MV-4-11 (cell line): ENCODE measurements at places on chromosomes 6 and 20.

DNA sequence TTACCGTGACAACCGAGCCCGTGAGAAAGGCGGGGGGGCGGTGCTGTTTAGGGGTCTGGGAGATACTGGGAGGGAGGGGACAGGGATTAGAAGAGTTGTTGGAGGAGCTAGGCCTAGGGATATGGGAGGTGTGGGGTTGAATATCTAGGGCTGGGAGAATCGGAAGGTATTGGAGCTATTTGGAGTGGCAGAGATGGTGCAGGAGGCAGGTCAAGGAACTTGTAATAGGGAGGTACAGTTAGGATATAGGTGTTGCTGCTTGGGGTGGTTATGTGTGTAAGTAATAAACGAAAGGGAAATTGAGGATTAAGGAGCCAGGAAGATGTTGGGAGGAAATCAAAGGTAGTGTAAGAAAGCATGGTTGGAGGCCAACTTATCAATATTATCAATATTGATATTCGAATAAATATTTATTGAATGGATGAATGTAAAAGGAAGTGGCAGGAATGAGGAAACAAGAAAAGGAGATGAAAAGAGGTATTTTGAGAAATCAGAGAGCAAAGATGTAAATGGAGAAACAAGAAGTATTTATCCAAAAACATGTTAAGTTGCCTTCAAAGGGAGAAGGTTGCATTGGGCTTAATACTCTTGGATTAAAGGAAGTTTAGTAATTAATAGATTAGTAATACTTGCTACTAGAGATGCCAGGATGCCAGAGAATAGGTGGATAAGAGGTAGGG lies 602 bp downstream of the PPP1R11 start:
- no peak for DNase-seq

DNA sequence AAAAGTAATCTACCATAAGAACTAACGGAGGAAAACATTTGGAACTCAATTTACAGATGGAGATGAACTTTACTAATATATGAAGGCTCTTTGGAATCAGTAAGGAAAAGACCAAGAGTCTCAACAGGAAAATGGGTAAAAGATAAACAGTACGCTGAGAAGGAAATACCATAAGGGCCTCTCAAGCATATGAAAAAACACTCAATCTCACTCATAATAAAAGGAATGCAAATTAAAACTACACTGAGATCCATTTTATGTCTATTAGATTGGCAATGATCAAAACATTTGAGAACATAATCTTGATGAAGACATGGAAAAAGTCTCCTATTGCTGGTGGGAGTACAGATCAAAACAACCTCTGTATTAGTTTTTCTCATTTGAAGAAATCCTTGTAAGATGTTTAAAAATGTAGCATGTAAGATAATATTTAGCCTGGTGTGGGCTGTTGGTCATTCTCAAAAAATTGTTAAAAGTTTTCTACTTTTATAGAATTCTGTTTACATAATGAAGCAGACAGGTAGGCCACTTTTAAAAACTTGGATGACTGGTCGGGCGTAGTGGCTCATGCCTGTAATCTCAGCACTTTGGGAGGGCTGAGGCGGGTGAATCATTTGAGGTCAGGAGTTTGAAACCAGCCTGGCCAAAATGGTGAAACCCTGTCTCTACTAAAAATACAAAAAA lies 14.5 kb downstream of the REV3L start:
- no peak for DNase-seq

- DNase-seq = no peak
Measured at GRCh38 chr6:150886155-150886554, 20.7 kb downstream of the MTHFD1L start.

- no peak for DNase-seq
Measured at GRCh38 chr6:140548366-140548765, 1173.9 kb upstream of the CITED2 start.

DNA sequence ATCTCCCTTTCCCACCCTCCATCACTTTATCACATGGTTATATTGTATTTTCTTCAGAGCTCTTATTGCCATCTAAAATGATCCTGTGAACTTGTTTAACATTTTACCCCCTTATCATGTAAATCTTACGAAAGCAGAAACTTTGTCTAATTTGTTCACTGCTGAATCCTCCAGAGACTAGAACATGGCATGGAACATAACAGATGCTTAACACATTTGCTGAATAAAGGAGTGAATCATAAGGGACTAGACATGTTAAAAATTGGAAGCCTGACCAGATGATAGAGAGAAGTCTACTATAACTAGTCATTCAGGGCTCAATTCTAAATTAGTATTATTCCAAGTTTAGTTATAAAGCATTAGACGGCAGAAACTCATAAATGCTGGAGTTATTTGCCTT lies 73.3 kb downstream of the MAN1A1 start:
- no peak for DNase-seq

- DNase-seq = no peak
Measured at GRCh38 chr6:15110726-15111354, 135.0 kb upstream of the JARID2 start.

DNA sequence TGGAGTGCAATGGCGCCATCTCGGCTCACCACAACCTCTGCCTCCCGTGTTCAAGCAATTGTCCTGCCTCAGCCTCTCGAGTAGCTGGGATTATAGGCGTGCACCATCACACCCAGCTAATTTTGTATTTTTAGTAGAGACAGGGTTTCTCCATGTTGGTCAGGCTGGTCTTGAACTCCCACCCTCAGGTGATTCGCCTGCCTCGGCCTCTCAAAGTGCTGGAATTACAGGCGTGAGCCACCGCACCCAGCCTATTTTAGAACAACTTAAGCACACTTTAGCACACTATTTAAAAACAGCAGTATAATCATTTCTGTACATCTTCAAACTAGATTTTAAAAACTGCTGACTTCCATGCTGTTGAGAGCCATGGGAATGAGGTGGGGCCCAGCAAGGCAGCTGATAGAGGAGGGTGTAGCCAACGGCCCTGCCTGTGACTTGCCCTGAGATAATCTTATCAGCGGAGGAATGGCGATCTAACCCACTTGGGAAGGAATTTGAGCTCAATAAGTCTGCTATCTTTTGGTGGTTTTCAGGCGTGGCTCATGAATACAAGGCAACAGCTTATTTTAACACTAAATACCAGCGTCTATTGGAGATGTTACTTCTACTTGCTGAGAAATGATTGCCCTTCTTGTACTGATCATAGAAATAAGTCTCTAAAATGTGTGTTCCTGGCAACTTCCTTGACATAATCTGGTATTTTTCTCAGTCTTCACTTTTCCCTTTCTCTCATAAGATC lies 12.1 kb downstream of the ZDHHC14 start:
- DNase-seq = no peak

GRCh38 chr6:52474173-52474572 lies 54.0 kb downstream of the EFHC1 start:
- no peak for DNase-seq

DNA sequence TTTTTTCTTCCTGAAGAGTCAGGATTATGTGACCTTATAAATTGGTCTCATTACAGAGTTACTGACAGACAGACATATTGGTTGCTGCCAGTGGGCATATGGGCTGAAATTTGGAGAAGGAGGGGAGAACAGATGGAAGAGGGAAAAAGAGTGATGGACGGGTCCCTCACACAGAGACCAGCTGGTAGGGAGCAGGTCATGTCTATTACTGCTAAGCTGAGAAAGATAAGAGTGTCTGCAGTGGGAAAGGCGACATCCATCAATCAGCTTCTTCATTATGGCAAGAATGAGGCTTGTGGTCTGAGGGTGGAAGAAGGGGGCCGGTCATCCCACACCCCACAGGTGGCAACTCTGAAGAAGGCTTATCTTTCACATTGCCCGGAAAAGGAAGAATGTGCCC lies 353.8 kb upstream of the RSPO3 start:
- no peak for DNase-seq

- no peak for DNase-seq
Measured at GRCh38 chr6:137864812-137865508, 2.1 kb upstream of the TNFAIP3 start.

DNA sequence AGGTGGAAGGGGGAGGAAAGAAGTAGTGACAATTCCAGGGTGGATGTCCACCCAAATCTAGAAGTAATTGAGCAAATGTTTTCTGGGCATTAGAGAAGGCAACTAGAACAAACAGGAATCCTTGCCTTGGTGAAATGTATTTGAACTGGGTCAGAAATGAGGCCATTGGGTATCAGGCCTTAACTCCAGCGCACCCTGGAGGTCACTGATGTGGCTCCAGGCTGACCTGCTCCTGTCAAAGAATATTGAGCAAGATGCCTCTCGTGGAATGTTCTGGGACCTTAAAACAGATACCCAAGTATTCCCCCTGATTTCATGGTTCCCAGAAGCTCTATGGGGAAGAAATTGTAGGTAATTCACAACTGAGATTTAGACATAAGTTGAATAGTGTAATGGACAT lies 6.9 kb downstream of the HLA-DPB1 start:
- DNase-seq = peak; percentile 59

GRCh38 chr6:3610206-3610605 lies 141.3 kb downstream of the PXDC1 start:
- no peak for DNase-seq

GRCh38 chr6:17277256-17277655 lies 3.9 kb upstream of the RBM24 start:
- no peak for DNase-seq

DNA sequence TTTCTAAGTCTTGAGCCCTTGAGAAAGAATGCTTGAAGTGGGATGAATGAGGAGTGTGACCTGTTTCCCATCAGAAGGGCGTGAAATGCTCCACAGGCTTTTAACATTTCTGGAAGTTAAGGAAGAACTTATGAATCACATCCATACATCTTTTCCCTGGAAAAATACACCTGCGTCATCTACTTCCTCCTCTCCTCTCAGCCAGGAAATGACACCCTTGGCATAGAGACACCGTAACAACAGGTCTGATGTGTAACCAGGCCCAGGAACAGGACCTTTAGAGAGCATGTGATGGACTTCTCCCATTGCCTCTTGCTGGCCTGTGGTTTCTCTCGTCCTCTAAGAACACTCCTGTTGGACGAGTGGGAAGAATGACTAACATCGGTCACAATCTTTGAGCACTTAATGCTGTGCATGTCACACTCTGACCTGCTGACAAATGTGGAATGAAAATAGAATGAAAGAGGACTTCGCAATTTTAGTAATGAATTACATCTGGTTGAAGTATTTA lies 28.5 kb upstream of the CITED2 start:
- DNase-seq = peak; percentile 55

GRCh38 chr6:53984581-53984980 lies 126.7 kb upstream of the MLIP start:
- no peak for DNase-seq

DNA sequence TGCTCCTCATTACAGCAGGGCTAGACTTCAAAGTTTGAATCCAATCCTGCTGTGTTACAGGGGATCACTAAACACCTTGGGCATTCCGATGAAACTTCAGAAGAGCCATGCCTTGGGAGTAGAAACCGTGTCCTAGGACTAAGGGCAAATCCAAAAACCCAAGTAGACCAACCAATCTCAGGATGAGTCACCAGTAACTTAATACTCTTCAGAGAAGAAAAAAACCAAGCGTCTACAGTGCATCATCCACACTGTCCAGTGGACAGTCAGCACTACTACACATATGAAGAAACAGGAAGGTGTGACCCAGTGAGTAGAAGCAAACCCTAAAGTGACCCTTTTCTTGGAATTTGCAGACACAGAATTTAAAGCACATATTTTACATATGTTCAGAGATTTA lies 39.5 kb upstream of the VAPB start:
- DNase-seq = no peak

- no peak for DNase-seq
Measured at GRCh38 chr6:113142671-113143174, 714.4 kb upstream of the MARCKS start.

DNA sequence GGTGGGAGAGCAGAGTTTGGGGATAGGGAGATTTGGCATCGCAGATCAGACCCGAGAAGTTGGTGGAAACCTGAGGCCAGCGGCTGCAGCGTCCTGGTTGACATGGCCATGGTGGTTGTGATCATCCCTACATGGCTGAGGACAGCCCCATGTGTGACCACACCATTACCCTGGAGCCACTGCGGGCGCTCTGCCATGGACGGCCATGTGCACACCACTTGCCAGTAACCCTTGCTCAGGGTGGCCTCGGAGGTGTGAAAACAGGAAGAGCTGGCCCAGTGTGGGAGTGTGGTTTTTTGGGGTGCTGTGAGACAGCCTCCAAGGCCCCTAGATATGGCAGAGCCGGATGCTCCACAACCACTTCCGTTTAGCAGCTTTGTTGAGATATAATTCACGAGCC lies 64.4 kb downstream of the TMEM242 start:
- peak; percentile 33 for DNase-seq

- no peak for DNase-seq
Measured at GRCh38 chr6:21390532-21391213, 202.9 kb upstream of the SOX4 start.

DNA sequence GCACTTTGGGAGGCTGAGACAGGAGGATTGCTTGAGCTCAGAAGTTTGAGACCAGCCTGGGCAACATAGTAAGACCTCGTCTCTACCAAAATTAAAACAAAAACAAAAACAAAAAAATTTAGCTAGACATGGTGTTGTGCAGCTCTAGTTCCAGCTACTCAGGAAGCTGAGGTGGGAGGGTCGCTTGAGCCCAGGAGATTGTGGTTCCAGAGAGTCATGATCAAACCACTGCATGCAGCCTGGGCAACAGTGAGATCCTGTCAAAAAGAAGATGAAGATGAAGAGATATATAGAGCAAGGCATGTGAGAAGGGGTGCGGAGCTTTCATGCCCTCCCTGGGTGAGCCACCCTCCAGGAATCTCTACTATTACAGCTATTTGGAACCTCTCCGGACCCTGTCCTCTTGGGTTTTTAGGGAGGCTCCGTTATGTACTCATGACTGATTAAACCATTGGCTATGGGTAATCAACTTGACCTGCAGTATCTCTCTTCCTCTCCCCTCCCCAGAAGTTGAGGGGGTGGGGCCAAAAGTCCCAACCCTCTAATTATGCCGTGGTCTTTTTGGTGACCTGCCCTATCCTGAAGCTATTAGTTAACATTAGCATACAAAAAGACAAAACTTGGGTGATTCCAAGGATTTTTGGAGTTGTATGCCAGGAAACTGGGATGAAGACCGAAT lies 9.0 kb downstream of the POLH start:
- no peak for DNase-seq

DNA sequence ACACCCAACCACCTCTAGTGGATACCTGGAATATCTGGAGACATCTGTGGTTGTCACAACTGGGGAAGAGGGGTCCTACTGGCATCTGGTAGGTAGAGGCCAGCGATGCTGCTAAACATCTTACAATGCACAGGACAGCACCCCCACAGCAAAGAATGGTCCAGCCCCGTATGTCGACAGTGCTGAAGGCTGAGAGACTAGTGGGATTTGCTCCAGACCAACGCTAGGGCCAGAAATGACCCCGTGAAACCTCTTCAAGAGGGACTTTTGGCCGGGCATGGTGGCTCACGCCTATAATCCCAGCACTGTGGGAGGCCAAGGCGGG lies 7.2 kb downstream of the PREX1 start:
- no peak for DNase-seq

DNA sequence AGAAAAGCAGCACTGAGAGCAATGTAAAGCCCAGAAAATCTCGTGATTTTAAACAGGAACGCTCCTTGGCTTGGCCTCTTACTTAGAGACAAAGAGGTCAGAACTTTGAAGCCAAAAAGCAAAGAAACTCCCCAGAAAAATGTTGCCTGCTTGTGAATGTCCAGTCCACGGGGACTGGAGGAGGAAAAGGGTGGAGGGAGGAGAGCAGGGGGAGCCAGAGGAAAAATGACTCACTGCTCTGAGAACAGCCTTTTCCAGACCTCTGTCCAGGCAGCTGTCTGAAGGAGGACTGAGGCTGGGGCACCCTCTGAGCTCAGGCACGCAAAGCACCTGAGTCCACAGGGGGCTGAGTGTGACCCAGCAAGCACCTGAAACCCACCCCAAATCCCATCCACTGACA lies 64.7 kb downstream of the TRAM2 start:
- DNase-seq = no peak

GRCh38 chr6:163580311-163581030 lies 166.0 kb downstream of the QKI start:
- DNase-seq = no peak

- DNase-seq = no peak
Measured at GRCh38 chr20:32515631-32516101, 69.5 kb downstream of the NOL4L start.
